ENCODE measurements at places on chromosomes 5 and 9.

GRCh38 chr9:124214116-124214515 is 43.6 kb upstream of the NEK6 start:
- DNase-seq = no peak

DNA sequence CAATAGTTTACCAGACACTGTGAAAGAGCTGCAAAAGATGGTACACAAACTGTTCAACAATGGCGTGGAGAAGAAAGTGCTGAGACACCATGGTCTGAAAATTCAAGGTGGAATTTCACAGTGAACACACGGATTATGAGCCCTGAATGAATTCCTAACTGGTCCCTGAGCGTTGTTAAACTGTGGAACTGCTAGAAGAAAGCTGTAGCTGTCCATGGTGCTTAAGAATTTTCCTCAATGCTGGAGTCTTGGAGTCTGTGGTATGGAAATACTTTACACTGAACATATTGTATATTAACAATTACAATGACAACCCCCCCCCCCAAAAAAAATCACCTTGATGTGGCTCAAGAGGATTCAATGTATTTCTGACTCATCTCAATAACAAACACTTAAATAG is 68.5 kb downstream of the SLC24A2 start:
- no peak for DNase-seq

DNA sequence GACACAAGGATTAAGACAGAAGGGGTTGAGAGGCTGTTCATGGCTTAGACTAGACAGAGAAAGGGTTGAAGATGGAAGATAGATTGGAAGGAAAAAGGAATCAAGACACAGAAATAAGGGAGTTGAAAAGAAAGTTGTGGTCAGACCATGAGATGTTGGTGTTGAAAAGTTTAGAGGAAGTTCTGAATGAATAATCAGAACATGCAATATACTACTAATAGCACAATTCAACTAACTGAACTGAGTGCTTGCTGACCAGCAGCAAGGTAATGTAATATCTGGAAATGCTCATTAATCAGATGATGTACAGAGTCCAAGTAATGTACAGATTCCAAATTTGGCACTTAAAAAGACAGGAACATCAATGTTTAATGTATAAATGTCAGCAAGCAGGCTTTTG is 10.6 kb upstream of the NNT start:
- DNase-seq = no peak

GRCh38 chr5:174610968-174611367 is 113.4 kb upstream of the MSX2 start:
- no peak for DNase-seq

DNA sequence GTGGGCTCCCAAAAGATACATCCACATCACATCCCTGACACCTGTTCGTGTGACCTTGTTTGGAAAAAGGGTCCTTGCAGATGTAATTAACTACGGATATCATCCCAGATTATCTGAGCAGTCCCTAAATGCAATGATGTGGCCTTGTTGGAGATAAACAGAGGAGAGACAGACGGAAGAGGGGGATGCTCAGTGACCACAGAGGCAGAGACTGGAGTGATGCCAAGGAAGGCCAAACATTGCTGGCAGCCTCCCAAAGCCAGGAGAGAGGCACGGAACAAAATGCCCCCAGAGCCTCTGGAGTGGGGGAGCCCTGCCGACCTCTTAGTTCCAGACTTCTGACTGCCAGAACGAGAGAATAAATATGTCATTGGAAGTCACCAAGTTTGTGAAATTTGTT is 15.0 kb upstream of the VAV2 start:
- DNase-seq = no peak

DNA sequence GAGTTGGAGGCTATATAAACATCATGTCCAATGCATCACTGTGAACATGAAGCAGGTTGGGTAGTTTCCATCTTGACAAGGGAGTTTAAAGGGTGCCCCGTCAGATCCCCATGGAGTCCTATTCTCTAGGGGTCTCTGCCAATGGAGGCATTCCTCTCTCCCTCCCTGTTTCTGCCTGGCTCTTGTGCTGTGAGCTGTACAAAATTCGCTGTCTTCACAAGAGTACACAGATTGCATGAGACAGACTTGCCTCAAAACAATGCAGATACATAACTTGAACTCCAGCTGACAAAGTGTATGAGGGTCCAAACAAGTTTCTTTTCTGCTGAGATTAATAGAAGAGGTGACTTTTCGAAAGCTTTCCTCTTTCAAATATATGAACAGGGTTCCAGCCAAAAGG is 165.2 kb downstream of the SPOCK1 start:
- no peak for DNase-seq

DNA sequence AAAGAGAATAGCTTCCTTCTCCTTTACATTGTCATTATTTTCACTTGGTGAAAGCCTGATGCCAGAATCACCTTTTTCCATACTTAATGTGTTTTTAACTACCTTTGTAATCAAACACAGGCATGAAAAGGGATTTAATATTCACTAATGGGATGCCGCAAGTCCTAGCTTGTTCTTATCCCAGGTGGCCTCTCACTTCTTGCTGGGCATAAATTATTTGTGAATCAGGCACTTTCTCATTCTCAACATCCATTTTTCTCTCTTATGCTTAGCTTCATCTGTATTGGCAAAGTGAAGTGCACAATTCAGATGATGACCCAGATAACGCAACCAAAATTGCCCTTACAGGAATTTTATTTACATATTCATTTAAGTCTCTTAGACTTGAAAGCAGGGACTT is 10.9 kb downstream of the ACTL7B start:
- no peak for DNase-seq

- DNase-seq = no peak
Observed at GRCh38 chr9:114434878-114435311, 47.1 kb upstream of the AKNA start.

DNA sequence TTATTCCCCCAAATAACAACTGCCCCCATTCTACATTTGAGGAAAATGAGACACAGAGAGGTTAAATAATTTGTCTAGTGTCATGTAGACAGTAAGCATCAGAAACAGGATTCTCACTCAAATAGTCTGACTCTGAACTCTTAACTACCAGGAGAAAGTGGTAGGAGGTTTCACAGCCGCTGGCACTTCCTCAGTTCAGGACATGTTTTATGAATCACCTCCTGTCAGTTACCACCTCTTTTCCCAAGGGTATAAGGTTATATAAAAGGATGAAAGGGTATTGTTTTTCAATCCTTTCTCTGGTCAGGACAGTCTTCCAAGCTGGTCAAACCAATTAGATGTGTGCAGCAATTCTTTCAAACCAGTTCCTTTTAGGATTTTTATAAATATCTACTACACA is 52.1 kb downstream of the TSSK1B start:
- no peak for DNase-seq

GRCh38 chr9:127815512-127816361 is 13.1 kb downstream of the FPGS start:
- DNase-seq = no peak

- peak; percentile 68 for DNase-seq
Observed at GRCh38 chr9:136923881-136924280, 20.7 kb downstream of the FBXW5 start.

DNA sequence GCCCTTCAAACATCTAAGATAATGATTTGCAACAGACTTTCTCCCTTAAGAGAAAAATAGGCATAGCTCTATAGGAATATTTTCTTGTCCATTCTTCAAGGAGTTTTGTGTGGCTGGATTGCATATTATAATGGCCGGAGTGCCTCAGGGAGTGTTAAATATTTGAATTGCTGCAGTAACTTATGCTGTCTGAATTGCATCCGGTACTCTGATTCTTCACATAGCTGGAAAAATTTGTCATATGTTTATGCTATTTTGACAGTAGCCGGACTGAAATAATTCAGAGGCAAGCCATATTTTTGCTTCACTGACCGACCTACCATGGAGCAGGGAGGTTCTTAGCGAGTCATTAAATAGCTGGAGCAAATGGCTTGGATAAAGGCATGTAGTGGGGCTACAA is 621.0 kb downstream of the ACTL7B start:
- no peak for DNase-seq

GRCh38 chr9:13988944-13989343 is 325.0 kb downstream of the NFIB start:
- no peak for DNase-seq

GRCh38 chr5:87946271-87946670 is 322.4 kb downstream of the TMEM161B start:
- DNase-seq = no peak
